Smooth muscle cell of the brain vasculature (primary cell): ENCODE measurements at places on chromosomes 16 and 17.

DNA sequence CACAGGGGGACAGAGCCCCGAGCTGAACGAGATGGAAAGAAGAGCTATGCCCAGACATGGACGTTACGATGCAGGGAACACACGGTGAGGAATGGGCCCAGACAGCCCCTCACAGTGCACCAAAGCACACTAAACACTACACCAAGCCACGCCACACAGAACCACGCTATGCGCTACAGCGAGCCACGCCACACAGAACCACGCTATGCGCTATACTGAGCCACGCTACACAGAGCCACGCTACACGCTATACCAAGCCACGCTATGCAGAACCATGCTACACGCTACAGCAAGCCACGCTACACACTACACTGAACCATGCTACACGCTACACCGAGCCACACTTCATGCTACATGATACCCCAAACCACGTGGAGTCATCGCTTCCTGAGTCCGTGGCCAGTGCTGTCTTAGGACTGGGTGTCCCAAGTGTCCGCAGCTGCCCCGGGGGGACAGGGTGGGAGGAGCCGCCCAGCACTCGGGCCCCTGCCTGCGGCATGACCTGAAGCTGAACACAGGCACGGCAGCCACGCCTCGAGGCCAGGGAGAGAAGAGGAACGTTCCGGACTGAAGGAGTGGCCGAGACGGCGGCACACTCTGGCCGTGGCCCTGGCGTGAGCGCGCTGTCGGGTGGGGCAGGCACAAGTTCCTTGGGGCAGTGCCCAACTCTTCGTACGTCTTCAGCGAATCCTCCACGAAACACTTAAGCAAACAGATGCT is 61.3 kb downstream of the LMF1 start:
- no peak for DNase-seq

- no peak for DNase-seq
Observed at GRCh38 chr17:63665527-63666214, 34.3 kb downstream of the LIMD2 start.

- no peak for DNase-seq
Observed at GRCh38 chr16:1749152-1750117, 21.9 kb downstream of the NME3 start.

- DNase-seq: no peak
Observed at GRCh38 chr17:8326511-8327302, 12.9 kb upstream of the ODF4 start.

DNA sequence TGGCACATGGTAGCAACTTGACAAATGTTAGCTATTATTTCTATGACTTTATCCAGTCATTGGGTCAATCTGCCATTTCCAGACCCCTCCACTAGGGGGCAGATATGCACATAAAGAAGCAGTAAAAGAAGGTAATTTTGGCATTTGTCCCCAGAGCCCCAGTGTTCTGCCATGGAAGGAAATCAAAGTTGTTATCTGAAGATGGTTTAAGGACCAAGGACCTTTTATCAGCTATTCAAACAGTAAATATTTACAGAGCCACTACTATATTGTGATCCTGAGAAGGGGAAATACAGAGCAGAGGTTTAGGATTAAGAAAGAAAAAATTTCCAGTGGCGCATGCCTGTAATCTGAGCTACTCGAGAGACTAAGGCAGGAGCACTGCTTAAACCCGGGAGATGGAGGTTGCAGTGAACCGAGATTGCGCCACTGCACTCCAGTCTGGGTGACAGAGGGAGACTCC is 20.0 kb downstream of the TRAF4 start:
- no peak for DNase-seq

DNA sequence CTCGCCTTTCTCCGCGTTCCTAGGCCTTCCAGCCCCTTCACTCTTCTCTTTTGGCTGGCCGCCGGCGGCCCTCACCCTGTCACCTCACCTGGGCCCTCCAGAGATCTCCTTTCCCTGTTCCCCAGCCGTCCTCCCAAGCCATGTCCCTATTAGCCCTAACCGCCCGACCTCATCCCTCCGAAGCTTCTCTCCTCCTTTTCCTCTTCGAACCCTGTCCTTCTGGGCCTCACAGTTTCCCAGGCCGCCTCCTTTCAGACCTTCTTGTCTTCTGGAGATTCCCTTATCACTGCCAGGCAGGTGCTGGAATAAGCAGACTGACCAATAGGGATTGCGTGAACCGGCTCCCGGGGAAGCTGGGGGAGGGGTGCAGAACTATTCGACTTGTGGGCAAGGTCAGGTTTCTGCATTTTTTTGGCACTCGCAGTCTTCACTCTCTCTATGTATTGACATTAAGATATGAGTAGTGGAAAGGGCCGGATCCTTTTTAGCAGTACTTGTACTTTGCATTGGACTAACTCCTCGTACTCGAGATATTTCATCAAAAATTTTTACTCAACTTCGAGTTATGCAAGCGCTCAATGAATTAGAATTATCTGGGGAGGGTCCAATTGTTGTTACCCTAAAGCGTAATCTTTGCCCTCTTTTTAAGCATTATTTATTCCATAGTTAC is 690 bp downstream of the RHOT1 start:
- DNase-seq: no peak

DNA sequence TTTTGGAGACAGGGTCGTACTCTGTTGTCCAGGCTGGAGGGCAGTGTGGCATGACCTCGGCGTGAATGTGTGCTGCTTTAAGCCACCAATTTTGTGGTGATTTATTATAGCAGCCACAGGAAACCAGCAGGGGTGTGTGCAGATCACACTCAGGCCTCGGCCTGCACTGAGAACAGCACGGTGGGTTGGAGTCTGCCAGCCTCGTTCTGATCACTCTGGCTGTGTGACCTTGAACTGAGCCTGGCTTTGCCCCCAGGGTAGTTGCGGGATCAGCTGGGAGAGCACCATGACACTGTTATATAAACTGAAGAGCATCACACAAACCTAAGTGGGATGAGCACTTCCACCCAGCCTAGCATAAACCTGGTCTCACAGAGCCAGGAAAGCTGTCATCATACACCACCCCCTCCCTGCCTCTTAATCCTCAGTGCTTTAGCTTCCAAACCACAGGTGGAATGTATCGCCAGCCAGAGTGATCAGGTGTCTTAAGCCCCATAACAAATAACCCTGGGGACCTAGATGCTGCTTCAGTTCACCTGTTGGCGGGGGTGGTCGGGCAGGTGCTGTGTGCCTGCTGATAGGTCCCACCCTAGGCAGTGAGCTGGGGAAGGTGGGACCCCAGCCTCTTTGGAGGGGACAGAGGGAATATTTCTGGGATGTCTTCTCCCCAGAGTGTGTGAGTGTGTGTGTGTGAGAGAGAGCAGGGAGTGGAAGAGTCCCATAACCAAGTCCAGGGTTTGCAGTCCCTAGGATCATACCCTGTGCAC is 28.6 kb upstream of the NDRG4 start:
- no peak for DNase-seq

DNA sequence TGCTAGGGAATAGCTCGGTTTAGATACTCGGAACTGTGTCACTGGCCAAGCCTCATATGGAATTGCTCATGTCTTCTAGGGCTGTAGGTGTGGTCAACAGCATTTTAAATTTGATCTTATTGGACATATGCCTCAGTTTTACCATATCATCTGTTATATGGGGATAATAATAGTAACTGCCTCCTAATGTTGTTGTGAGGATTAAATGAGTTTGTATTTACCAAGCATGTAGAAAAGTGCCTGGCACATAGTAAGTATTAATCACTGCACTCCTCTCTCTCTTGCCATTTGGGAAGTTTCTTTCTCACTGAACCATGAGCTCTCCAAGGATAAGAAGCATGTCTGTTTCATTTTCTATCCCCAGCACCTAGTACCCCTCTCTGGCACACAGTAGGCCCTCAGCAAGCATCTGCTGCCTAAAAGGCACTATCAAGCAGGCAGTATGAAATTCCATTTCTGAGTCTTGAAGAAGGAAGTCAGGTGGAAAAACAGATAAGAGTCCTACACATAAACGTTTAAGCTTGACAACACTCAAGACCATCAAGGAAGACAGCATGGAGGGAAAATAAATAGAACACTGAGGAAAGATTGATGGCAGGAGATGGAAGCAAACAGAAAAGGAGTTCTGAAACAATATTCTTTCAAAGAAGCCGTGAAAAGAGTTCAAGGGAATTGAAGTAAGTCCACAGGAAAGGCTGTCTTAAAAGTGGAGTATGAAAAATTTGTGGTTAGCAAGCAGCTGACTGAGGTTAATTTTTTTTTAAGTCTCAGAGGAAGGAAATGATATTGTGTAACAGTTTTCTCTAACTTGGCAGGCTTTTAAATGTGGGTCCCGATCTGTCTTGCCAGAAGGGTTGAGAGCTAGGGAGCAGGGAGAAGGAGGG is 2.2 kb upstream of the ATP6V0A1 start:
- no peak for DNase-seq

GRCh38 chr17:51124640-51125503 is 4.2 kb upstream of the SPAG9 start:
- no peak for DNase-seq

- DNase-seq: no peak
Observed at GRCh38 chr17:71115669-71115972, 946.3 kb downstream of the KCNJ2 start.

DNA sequence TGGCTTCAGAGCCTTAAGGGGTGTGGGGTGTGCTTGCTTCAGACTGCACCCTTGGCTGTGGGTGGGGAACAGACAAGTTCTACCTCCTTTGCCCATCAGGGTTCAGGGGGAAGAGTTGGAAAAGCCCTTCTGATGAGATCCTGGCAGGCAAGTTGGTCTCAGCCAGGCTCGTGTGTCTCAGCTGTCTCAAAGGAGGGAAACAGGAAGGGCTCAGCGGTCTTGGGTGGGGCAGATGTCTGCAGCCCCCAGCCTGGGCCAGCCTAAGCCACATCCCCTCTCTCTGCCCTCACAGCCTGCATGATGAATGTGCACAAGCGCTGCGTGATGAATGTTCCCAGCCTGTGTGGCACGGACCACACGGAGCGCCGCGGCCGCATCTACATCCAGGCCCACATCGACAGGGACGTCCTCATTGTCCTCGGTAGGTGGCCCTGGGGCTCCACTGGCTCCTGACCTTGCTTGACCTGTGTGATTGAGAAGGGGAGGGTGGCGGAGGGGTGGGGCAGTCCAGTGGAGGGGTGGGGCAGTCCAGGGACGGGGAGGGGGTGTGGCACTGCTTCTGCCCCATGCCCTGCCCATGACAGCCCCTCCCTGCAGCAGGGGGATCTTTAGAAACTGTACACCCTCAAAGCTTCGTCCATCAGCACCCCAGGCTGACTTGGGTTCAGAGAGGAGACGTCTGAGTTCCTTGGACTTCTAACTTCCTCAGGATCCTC is 199.5 kb downstream of the PRKCB start:
- no peak for DNase-seq

DNA sequence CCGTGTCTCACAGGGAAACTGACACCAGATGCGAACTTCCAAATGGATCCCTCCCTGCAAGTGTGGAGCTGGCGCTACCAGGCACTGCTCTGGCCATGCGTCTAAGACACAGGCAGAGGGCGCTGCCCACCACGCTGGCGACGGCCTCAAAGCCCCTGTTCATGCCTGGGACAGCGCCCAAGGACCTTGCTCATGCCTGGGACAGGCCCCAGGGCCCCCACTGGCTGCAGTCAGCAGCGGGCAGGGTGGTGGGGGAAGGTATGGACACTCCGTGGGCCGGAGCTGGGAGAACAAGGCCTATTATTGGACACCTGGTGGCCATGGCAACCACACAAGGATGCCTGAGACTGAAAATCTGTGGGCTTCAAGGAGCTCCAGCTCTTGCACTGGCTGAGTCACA is 8.8 kb downstream of the ZG16B start:
- DNase-seq: no peak

GRCh38 chr16:86256995-86257394 is 253.3 kb upstream of the FOXF1 start:
- no peak for DNase-seq
